ENCODE measurements at places on chromosomes 3 and 15. TPM values are rescaled to one million over a fixed set of nuclear protein-coding genes. Genes with fewer than 3 reads are reported as not detected.

The SLC15A2 gene
- polyA plus RNA-seq, result 11.8 TPM

The EXD1 gene
- 47.0 TPM for polyA plus RNA-seq

The CPN2 gene
- 0.36 TPM for polyA plus RNA-seq

The OSBPL10 gene
- 113 TPM for polyA plus RNA-seq

The XIRP1 gene
- polyA plus RNA-seq, result 2.8 TPM

The NOX5 gene
- 7.9 TPM for polyA plus RNA-seq

The GOLGA8J gene
- 6.3 TPM for polyA plus RNA-seq

The P2RY14 gene
- 0.79 TPM for polyA plus RNA-seq

The CEP19 gene
- polyA plus RNA-seq, result 17.1 TPM

The SYNPR gene
- not detected for polyA plus RNA-seq

The ITIH1 gene
- 2.9 TPM for polyA plus RNA-seq

The IDH3A gene
- 88.9 TPM for polyA plus RNA-seq

The ZFYVE19 gene
- polyA plus RNA-seq, result 26.3 TPM

The TERC gene
- polyA plus RNA-seq, result not detected

The CCNL1 gene
- polyA plus RNA-seq, result 46.1 TPM

The RSRC1 gene
- polyA plus RNA-seq, result 12.6 TPM

The ANKRD34C gene
- 0.12 TPM for polyA plus RNA-seq

The CLDN18 gene
- 2.6 TPM for polyA plus RNA-seq

The DUOX1 gene
- 2.8 TPM for polyA plus RNA-seq

The PLSCR4 gene
- 42.5 TPM for polyA plus RNA-seq

The ACP3 gene
- polyA plus RNA-seq, result 2.6 TPM

The PTX3 gene
- polyA plus RNA-seq, result 0.95 TPM

The CFAP100 gene
- 74.2 TPM for polyA plus RNA-seq

The CHSY1 gene
- polyA plus RNA-seq, result 20.0 TPM
